ENCODE measurements at places on chromosomes 2 and 18.

GRCh38 chr2:174632841-174633622 lies 35.4 kb upstream of the WIPF1 start:
- DNase-seq, result no peak

GRCh38 chr2:47620770-47621437 lies 162.0 kb upstream of the MSH6 start:
- no peak for DNase-seq

DNA sequence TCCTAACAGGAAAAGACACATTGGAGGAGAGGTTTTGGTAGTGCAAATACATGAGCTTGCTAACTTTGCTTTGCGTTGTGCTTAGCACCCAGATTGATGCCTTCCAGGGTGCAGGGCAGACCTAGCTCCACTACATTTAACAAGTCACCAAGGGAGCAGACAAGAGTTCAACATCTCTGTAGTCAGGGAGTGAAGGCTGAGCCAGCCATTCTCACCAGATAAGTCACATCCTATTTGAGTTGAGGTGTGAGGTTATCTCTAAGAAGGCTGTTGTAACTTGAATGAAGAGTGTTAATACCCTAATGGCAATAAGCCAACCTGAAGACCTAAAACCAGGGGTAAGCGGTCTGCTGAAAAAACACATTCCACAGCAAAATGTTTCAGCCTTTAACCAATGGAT lies 69.6 kb upstream of the DSEL start:
- no peak for DNase-seq

DNA sequence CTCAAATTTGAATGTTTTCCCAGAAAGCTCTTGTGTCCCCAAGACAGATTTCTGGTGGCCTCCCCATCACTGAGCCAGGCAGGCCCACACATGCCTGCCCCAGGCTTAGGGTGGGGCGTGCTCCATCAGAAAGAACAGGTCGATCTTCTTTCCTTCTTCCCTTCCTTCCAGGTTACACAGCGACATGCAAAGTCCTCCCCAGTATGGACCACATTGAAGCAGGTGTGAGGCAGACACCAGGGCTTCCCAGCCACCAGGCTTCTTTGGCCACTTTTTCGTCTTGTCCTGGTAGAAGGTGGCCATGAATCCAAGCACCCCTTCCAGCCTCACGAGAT lies 41.4 kb upstream of the LAPTM4A start:
- no peak for DNase-seq

GRCh38 chr2:64857581-64858471 lies 131.4 kb upstream of the SLC1A4 start:
- DNase-seq, result peak; percentile 57

All from adipocyte (in vitro differentiated cells).